ENCODE measurements at places on chromosomes 5 and 9.
A peak's percentile ranks its signal among the peaks of the same experiment; 100 is the strongest.

GRCh38 chr5:55918087-55919035 is 67.2 kb downstream of the IL31RA start:
- no peak for DNase-seq

DNA sequence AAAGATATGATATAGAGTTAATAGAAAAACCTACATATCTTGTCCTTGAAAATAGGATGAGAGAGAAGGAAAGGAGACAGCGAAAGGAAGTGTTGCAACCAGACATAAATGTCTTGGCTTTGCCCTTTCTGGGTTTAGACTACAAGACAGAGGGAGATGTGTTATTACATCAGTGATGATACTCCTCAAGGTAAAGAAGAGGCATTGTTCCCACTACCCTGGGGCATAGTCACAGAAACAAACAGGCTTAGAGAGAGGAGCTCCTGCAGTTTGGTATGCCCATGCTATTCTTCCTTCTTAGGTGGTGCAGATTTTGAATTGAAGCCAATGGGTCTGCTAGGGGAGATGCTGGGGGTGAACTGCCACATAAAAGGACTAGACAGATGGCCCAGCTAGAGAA is 166.8 kb upstream of the RFX3 start:
- no peak for DNase-seq

DNA sequence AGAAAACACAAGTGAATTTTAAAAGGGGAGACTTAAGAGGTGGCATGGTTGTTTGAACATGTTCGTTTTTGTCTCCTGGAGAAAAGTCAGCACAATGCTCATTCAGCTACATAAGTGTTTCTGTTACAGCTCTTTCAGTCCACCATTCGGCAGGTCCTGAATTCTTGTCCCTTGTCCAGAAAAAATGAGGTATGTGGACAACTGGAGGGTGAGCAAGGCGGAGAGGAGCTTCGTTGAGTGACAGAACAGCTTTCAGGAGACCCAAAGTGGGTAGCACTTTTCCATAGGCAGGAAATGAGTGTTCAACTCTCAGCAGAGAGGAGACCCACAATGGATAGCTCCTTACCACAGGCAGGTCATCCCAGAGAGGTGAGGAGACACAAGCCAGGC is 4.9 kb downstream of the PDCD1LG2 start:
- DNase-seq = no peak

GRCh38 chr9:90926936-90927335 is 125.3 kb downstream of the SYK start:
- no peak for DNase-seq

- DNase-seq = no peak
These were observed 336.1 kb downstream of the GLIS3 start for GRCh38 chr9:3963643-3964369.

DNA sequence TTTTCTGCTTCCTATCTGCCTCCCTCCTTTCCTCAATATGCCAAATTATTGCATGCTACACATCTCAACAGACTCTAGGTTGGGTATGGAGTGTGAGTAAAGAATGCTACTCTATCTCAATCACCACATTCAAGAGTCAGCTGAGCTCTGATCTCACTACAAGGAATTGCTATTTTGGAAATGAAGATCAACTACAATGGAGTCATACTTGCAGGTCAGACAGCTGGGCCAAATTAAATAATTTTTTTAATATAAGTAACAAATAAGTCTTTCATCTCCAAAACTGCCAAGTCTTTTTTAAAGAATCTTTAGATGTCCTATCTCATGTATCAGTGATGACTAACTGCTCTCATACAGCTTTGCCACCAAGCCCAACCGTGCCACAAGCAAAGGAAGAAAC is 64.0 kb downstream of the DEPDC1B start:
- DNase-seq = no peak

- no peak for DNase-seq
These were observed 266.1 kb downstream of the ZSWIM6 start for GRCh38 chr5:61598126-61598525.

GRCh38 chr9:111298731-111299598 is 31.1 kb downstream of the OR2K2 start:
- no peak for DNase-seq

- no peak for DNase-seq
These were observed 46.5 kb upstream of the SYNPO start for GRCh38 chr5:150593996-150594395.

- no peak for DNase-seq
These were observed 48.5 kb downstream of the ADAMTS19 start for GRCh38 chr5:129508606-129509005.

DNA sequence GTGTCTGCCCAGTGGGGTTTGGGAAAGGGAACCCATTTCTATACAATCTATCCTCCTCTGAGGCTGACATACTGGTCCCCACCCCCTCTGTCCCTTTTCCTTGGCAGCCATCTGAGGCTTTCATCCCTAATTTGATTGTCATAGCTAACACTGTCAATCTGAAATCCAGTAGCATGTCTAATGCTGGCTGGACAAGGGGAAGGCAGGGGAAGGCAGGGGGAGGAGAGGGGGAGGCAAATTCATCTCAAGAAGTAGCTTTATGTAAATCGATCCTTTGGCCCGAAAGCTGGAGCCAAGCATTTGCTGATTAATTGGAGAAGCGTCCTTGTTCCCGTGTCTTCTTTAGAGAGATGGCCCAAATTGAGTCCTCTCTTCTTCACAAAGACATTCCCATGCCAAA is 314.1 kb upstream of the PANK3 start:
- no peak for DNase-seq

DNA sequence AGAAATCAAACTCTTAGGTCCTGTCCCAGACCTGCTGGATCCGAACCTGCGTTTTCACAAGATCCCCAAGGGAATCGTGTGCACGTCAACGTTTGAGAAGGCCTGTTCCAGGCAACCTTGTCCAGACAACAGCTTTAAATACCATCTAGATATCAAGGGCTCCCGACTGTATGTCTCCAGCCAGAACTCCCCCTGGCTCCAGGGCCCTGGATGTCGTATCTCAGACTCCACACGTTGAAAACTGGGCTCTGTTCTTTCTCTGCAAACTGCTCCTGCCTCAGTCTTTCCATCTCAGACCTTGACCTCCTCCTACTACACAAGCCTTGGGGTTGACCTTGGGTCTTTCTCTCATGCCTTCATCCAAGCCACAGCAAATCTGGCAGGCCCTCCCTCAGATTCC is 5.8 kb upstream of the ENG start:
- DNase-seq = peak; percentile 86

DNA sequence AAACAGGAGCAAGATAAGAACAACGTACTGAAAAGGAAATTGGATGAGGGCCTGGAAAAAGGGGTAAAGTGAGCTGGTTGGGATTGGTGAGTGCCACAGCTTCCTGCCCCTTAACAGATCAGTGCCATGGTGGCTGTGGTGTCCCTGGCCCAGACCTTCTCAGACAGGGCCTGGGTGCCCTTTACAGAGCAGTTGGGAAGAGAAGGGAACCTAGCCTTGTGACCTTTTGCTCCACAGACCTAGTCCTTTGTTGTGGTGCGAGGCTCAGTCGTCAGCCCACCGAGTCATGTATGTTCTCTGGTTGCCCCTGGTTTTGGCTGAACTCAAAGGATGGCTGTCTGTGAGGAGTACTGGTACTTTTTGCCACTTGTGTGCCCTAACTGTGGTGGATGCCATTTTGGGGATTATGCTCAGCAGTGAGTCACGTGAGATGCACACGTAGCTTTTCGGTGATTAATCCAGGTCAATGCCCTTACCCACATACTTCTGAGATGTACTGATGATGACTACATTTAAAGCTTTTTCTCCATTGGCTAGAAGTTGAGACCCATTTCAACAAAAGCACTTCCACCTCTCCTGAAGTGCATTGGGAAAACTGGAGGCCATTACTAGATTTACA is 48.4 kb downstream of the EXOSC2 start:
- no peak for DNase-seq

DNA sequence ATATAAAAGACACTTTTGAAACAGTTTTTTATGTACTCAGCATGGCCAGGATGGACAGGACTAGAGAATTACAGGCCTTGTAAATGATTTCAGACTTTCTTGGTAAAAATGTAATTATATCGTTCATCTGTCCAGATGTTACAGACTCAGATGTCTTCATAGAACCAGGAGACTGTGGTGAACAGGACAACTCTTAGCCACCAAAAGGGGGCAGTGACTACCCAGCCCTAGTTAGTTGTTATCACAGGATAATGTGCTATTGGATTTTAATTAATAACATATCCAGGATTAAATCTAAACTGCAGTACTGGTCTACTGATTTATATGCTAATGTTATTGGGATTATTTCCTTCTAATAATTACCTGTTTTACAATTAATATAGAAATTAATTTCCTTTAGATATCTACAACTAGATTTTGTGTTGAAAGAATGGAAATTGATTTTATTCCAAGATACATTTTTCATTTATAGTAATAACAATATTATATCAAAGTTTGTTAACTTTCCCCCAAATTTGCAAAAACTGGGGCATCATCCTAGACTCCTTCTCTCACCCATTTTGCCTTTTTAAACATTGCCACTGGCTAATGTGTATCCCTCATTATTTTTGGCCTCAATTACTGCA is 99.4 kb downstream of the MTREX start:
- no peak for DNase-seq

DNA sequence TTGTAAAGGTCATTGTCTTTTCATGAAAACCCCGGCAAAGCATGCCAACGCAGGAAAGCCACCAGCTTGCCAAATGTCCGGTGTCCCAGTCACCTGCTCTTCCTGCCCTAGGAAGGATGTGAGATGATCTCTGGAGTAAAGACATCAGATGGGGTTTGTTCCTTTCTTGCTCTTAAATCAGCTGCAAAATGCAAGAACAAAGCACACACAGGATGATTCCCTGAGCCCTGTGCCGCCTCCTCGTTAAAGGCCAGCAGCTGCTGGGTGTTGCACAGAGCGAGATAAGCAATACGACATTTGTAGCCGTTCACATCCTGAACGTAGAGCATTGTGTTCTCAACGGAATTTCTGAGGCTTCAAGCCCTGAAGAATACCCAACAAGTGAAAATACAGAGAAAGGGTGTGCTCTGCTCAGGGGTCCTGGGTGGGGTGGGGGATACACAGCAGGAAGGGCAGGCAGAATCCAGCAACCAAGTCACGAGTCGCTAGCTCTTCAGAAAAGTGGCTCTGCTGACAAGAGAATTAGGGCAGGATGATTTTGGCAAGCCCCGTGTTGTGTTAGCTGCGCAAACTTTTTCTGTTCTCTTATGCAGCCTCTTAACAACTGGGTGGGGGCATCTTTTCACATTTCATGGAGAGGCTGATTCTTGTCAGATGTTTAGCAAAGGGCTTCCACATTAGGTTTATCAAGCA is 229.2 kb upstream of the MAP3K1 start:
- DNase-seq = peak; percentile 37

GRCh38 chr5:1824903-1825841 is 24.0 kb downstream of the NDUFS6 start:
- DNase-seq = no peak

GRCh38 chr9:23563517-23563916 is 262.5 kb downstream of the ELAVL2 start:
- no peak for DNase-seq

- peak; percentile 10 for DNase-seq
These were observed 209.2 kb upstream of the PAPPA start for GRCh38 chr9:115944166-115944948.

DNA sequence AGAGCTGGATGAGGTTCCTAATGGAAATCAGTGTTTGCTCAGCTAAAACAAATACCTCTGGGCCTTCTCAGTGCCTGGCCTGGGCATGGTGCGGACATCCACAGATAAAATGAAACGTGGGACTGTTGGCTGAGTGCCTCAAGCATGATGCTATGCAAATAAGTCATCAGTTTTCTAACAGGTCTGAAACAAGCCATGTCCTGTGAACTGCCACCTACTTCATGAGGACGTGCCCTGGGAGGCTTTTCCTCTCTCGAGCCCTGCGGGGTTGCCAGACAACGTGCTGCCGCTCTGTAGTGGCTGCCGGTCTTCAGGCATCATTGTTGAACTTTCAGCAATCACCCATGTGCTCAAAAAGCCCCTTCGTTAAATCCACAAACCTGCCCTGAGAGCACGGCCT is 240.4 kb upstream of the IRX2 start:
- DNase-seq = no peak

GRCh38 chr5:52334367-52334766 is 453.3 kb upstream of the ITGA1 start:
- DNase-seq = no peak

DNA sequence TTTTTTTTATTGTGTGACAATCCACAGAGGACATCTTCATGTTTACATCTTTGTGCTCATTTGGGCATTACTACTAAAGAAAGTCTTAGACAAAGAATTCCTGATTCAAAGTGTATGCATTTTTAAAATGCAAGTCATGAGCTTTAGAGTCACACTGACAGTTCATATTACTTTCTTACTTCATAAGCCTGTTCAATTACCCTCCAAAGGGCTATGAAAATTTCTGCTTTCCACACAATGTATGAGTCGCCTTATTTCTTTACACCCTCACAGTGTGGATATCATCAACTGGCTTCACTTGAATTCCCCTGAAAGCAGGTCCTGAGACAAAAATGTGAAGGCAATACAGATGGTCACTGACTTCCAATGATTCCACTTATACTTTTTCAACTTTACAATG is 280.4 kb upstream of the PTGER4 start:
- DNase-seq = no peak

DNA sequence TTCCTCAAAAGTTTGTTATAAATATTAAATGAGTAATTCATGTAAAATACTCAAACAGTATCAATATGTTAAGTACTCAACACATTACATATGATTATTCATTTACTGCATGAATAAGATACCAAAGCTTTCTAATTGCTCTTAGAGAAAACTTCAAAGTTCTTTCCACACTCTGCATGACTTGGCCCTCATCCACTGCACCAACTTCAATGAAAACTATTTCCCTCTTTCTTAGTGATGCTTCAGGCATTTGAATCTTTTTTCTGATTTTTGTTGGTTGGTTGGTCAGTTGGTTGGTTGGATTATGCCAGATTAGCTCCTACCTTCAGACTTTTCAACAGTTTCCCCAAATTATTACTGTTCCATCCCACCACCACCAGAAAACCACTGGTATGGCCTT is 314.7 kb upstream of the RGMB start:
- no peak for DNase-seq

- no peak for DNase-seq
These were observed 2.4 kb downstream of the CCL28 start for GRCh38 chr5:43409809-43410271.

- DNase-seq = no peak
These were observed 475.7 kb downstream of the CCDC171 start for GRCh38 chr9:16028548-16028947.

Data from ovary (tissue), 10 donors.